Brain (organoid and tissue), 16 donors: ENCODE measurements at places on chromosomes 13 and 19. TPM values are rescaled to one million over a fixed set of nuclear protein-coding genes. Genes with fewer than 3 reads are reported as not detected.
A peak's percentile ranks its signal among the peaks of the same experiment; 100 is the strongest.

GRCh38 chr19:12745166-12745897 lies 6.3 kb upstream of the BEST2 start:
- DNase-seq = no peak

The SBSN gene
- polyA plus RNA-seq = not detected

- DNase-seq = peak; percentile 13
Measured at GRCh38 chr13:113620036-113620796, 35.7 kb downstream of the TFDP1 start.

DNA sequence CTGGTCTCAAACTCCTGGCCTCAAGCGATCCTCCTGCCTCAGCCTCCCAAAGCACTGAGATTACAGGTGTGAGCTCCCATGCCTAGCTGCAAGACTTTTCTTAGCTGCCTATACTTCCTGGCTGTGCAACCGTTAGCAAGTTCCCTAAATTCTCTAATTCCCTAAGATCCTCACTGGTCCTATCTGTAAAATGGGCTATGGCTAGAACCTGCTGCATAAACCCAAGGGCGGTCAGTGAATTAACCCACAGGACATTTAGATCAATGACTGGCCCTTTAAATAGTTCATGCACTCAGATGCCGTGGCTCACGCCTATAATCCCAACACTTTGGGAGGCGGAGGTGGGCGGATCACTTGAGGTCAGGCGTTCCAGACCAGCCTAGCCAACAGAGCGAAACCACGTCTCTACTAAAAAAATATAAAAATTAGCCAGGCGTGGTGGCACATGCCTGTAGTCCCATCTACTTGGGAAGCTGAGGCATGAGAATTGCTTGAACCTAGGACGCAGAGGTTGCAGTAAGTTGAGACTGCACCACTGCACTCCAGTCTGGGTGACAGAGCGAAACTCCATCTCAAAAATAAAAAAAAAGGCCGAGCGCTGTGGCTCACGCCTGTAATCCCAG lies 4.1 kb upstream of the C19orf53 start:
- DNase-seq = no peak

- no peak for DNase-seq
Measured at GRCh38 chr19:41462497-41462896, 19.5 kb downstream of the ERICH4 start.

- DNase-seq = no peak
Measured at GRCh38 chr19:46719629-46720502, 3.0 kb upstream of the PRKD2 start.

DNA sequence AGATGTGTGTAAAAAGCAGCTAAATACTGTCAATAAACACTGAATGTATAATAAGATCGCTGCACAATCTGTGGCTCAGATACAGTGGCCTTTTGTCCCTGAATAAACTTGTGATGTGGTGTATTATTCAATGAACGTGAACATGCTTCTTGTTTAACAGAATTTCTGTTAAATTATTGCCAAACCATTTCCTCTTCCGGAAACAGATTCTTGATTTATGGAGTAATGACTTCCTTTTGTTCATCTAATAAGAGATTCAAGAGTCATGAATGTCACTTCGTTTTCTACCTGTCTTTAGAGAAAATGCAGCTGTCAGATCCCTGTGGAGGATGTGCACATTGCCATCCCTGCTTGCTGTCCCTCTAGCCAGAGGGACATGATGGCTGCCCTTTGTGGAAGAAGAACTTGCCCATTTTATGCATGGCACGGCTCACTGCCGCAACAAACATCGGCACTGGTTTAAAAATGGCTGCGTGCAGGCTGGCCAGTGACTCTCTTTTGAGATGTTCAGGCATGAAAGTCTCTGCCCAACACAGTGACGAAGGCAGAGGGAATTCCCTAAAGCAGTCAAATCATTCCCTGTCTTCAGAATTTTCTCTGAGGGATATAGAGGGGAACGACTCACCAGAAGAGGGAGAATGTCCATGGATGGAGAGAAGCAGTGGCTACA lies 3.1 kb upstream of the TNFSF13B start:
- no peak for DNase-seq

The POSTN gene
- polyA plus RNA-seq = 0.58 TPM

- DNase-seq = no peak
Measured at GRCh38 chr13:83423861-83424260, 458.4 kb downstream of the SLITRK1 start.

GRCh38 chr19:38290631-38291147 lies 13.4 kb upstream of the C19orf33 start:
- DNase-seq = no peak

The CEACAM16 gene
- not detected for polyA plus RNA-seq

DNA sequence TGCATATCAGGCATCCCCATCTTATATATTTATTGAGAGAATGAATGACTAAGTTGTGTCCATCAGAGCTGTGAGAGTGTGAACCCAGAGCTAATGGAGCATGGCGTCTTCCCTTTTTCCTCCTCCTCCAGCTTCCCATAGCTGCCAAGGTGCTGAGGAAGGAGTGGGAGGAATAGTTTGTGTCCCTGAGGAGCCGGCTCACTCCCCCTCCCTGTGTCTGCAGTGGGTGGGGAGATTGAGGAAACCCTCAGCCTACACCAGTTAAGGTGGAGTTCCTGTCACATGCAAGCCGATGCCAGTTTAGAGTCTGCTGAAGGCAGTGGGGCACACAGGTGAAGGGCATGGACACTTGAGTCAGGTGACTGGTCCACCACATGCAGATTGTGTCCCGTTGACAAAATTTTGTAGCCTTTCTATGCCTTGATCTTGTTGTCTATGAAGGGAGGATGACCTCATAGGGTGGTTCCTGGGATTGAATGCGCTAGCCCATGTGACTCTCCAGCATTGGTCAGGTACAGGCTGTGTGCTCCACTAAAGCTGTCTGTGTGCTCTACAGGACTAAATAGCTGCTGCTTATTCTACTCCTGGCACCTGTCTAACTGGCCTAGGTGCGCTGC lies 47.6 kb upstream of the GPI start:
- no peak for DNase-seq

DNA sequence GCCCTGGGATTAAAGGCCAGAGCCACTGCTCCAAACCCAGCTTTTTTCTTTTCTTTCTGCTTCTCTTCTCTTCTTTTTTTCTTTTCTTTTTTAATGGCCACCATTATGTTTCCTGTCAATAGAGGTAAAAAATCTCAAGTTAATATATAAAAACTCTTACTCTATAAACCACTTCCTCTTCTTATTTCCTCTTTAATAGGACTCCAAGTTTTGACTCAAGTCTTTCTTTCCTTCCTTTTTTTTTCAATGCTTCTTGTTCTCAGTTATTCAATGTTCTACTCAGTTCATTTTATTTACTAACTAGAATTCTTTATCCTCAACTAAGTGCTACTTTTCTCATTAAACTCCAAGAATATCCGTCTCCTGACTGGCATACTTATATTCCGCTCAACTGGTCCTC lies 27.1 kb upstream of the MYCBP2 start:
- no peak for DNase-seq

The CALR3 gene
- polyA plus RNA-seq = not detected

DNA sequence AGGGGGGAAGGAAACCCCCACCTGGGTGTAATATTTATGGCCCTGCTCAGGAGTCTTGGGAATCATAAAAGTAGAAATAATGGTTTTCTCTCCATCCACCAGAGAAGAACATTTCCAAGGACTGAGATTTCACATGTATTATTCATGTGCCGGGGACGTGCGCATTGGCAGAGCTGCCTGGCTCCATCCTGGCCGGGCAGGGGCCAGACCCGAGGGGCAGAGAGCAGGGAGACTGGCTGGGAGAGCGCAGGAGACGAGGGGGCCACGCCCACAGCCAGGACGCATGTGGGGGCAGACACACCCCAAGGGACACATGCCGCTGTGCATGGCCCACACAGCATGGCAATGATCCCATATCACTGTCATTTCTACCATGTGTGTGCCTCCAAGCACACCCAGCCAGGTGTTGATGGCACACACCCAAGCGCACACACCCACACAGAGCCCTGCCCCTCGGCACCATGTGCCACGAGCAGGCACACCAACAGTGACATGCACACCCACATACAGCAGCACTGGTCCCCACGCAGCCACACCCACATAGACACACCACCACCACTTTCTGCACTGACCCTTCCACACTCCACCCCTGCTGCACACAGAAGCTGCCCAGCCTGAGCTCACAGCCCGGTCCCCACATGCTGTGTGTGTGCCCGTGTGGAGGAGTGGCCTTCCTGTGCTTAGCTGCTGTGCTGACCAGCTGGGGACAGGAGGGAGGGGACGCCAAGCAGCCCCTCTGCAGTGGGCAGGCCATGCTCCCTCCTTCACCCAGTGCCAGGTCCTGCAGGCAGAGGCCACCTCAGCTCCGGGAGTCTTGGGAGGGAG lies 39.3 kb downstream of the CEBPG start:
- no peak for DNase-seq

- peak; percentile 79 for DNase-seq
Measured at GRCh38 chr13:79775830-79776229, 294.9 kb downstream of the NDFIP2 start.

GRCh38 chr19:33868788-33869412 lies 72.2 kb downstream of the KCTD15 start:
- DNase-seq = peak; percentile 86

DNA sequence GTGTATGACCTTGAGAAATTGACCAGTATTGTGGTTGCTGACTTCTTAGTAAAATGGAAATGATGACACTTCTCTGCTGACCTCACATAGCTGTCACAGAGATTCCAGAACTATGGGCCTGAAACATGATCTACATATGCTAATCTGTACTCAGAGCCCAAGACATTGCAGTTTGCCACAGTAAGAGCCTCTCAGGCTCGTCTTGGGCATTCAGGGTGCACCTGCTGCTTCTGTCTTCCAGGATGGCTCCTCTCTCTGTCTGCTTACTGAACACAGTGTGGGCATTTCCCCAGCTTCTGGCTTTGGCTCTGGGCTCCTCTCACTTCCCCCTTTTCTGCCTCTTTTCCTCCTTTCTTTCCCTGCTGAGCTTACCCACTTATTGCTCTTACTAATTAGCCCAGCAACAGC lies 22.3 kb upstream of the SLC46A3 start:
- no peak for DNase-seq

DNA sequence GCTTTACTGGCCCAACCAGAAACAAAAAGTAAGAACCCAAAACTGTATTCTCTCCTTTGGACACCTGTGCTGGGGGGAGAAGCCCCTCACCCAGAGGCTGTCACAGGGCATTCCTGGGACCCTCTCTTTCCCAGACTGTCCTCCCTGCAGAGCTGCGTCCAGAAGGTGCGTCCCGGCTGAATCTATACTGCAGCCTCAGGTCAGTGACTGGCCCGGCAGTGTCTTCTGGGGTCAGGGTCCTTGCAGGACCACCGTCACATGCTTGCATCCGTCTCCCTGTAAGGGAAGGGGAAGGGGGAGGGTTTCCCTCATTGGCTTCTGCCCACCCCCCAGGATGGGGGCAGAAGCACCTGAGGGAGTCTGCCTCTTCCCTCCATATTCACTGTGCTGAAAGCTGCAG lies 76.5 kb downstream of the ATP11A start:
- no peak for DNase-seq

DNA sequence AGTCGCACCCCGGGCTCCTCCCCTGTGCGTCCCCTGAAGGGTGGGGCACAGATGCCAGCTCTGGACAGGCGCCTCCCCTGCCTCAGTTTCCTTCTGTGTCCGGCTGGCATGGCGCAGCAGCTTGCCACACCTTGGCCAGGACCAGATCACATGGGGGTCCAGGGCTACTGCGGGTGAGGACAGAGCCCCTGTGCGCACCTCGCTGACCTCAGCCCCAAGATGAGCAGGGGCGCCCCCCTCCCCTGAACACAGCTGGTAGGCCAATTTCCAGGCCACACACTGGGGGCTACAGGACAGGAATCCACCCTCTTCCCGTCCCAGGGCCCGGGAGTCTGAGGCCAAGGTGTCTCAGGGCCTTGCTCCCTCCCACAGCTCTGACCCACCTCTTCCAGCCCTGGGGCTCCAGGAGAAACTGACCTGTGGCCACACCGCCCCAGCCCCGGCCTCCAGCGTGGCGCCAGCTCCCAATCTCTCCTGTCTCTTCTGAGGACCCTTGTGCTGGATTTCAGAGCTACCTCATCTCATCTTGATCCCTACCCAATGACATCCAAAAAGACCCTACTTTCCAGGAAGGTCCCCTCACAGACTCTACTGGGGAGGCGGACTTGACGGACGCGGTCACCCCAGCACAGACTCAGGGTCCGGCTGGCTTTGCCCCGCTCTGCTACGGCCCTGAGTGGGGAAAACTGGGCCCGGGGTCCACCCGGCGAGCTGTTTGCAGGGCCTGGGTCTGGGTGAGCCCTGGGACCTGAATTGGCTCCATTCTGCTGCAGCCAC lies 28.2 kb downstream of the SBNO2 start:
- no peak for DNase-seq

The MTIF3 gene
- 28.0 TPM for polyA plus RNA-seq

DNA sequence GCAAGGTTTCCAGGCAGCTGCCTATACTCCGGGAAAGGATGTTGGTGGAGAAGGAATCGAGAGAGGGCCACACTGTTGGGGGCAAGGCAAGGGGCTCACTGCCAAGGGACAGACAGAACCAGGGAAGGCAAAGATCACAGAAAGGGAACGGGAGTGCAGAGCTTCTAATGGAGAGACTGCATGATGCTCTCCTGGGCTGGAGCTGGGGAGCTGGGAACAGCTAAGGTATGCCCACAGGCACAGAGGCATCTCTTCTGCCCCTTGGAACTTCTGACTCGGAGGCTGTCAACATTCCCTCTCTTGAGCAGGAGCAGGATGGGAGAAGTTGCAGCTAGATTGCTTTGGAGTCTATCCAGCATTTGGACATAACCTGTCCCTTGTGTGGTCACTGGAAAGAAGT lies 22.4 kb upstream of the FFAR2 start:
- no peak for DNase-seq

- no peak for DNase-seq
Measured at GRCh38 chr13:107233541-107233940, 665.6 kb upstream of the ARGLU1 start.

The ZNF486 gene
- 4.0 TPM for polyA plus RNA-seq

The ZNF324 gene
- polyA plus RNA-seq = 8.5 TPM

GRCh38 chr13:67225252-67226159 lies 4.6 kb downstream of the PCDH9 start:
- no peak for DNase-seq

DNA sequence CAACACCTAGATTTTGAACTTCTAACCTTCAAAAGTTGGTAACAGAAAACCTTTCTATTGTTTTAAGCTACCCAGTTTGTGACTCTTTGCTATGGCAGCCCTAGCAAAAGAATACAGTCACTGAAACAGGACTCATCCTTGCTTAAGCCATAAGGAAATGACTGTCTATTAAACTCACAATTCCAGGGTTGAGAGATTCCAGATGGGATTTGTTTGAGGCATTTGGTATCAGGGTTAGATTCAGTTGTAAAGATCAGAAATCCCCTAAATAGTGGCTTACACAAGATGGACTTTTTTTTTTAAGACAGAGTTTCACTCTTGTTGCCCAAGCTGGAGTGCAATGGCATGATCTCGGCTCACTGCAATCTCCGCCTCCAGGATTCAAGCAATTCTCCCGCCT lies 41.1 kb upstream of the RGCC start:
- DNase-seq = no peak

The SSC5D gene
- 2.6 TPM for polyA plus RNA-seq
